GM12865 (cell line): ENCODE measurements at places on chromosomes 2 and 18.

GRCh38 chr2:239198221-239198620 lies 202.6 kb downstream of the HDAC4 start:
- DNase-seq: no peak

GRCh38 chr2:147463881-147464520 lies 380.8 kb upstream of the ACVR2A start:
- DNase-seq: no peak

DNA sequence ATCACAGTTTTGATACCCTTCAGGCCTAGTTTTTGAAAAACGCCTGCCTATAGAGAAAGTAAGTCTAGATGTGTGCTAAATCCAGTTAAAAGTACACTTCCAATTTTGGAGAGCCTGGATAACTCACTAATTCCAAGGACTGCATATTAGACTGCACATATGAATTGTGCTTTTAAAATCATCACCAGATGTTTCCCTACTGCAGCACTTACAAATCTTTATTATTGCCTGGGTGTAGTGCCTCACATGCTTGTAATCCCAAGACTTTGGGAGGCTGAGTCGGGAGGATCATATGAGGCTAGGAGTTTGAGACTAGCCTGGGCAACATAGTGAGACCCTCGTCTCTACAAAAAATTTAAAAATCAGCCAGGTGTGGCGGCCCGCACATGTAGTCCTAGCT lies 35.9 kb upstream of the HTR2B start:
- DNase-seq: no peak

DNA sequence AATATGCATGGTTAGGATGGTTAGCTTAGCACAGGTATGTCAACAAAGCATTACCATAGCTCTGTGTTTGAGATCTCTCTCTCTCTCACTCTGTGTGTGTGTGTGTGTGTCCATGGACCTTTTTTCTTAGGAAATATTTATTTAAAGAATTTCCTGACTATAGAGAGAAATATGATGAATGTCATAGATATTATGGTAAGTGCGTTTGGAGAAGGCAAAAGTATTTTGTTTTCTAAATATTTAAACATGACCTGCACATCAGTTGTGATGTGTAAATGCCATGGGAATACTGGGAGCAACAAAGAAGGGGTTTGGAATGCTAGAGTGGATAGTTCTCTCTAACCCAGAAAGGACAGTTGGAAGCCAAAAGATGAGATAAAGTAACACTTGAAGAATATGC lies 3.9 kb upstream of the TMEM178A start:
- no peak for DNase-seq

- DNase-seq: no peak
Observed at GRCh38 chr2:74894272-74894981, 60.5 kb downstream of the HK2 start.

GRCh38 chr2:51880153-51880552 lies 848.2 kb upstream of the NRXN1 start:
- DNase-seq: no peak

GRCh38 chr2:189076572-189076971 lies 102.4 kb downstream of the COL3A1 start:
- DNase-seq: no peak

DNA sequence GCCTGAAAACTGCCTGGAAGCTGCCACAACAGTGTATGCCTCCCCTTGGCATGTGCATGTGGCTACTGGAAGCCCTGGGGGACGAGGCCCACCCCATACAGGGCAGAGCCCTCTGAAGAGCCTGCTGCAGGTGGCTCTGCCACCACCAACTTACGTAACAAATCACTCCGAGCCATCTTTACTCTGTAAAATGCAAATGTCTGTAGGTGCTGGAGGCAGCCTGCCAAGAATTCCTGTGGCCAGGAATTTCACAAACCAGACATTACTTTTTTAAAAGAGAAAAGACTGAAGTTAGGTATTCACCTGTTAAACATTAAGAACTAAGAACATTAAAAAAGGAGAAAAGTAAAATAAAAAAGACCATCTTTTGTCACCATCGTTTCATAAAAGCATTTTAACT lies 106.3 kb downstream of the GPR39 start:
- no peak for DNase-seq

GRCh38 chr18:58660915-58661314 lies 10.3 kb upstream of the MALT1 start:
- DNase-seq: no peak

DNA sequence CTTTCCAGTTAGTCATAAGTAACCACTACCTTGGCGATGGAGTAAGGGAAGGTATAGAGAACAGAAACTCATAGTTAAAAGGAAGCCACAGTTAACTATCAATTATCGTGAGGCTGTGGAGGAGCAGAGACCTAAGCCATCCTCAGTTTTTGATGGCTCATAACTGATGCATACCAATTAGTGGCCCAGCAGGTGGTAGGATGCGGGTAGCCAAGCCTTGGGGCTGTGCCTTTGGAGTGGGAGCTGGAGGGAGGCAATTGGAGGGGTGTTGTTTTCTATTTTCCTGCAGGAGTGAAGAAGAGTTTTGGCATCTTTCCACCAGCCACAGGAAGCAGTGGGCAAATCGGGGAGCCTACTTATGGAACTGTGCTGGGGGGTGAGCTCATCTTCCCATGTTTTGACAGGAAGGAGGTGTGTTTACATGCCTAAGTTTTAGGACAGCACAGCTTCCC lies 194.8 kb downstream of the TPGS2 start:
- DNase-seq: peak; percentile 62

- DNase-seq: no peak
Observed at GRCh38 chr18:45777393-45777792, 48.1 kb upstream of the SIGLEC15 start.

DNA sequence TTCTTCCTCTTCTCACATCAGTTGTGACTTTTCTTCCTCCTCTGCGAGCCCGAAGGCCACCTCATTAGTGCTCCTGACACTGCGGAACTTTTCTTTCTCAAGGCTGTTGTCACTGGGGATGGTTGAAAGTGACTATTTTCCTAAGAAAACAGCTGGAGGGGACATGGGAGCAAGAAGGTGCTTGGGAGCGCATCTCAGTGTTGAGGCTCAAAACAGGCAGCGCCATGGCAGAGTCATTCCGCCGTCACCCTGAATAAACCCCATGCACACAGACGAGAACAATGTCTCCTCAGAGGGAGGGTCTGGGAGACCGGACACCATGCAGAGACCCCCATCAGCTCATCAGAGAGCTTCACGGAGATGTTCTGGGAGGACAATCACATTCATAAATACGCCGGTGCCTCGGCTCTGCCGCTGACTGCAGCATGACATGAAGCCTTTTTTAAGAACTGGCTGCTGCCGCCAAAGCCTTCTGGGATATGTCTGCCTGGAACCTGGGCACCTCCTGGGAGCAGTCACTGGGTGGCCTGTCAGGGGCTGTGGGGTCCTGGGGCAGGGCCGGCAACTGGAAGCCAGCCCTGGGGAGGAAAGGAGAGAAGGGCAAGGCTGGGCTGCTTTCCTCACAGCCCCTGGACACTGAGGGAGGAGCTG lies 19.2 kb downstream of the ATOH8 start:
- no peak for DNase-seq
